ENCODE measurements at places on chromosomes 2 and 18. TPM values are rescaled to one million over a fixed set of nuclear protein-coding genes. Genes with fewer than 3 reads are reported as not detected.

DNA sequence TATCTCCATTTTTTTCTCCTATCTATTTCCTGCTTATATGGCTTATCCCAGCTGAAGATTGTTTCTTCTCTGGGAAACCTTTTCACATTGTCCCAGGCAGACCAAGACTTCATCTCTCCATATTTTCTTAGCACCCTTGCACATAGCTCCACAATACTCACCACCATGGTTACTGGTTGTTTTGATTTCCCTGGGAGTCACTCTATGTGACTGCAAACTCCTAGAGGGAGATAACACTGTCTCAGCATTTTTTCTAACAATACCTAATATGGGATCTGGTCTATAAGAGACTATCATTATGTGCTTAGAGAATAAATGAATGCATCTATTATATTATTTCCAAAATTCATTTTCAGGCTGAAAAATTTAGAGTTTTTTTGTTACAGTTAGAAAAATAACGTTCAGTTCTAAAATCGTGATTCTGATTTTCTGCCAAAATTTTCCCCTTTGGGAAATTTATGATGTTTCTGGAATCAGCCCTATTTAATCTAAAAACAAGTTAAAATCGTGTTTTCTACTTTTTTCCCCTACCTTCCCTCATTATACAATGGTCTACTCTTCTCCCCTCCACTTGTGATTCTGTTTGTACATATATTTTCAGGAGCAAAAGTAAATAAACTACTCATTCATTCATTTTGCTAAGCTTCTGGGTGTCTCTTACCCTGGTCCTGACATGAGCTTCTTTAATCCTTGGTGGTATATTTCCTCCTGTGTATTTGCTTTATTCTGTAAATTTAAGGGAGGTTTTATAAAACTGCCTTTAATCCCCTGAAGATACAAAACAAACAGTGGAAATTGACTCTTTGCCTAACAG lies 95.4 kb downstream of the HNMT start:
- H3K27ac ChIP-seq: no peak overlapping the region
- H3K27me3 ChIP-seq: no peaks in the 10 kb centered on the region
- no peaks in the 10 kb centered on the region for H3K4me1 ChIP-seq
- no peak overlapping the region for H3K4me3 ChIP-seq
- DNase-seq: no peak
- no peaks in the 10 kb centered on the region for H3K36me3 ChIP-seq

GRCh38 chr2:33496150-33496549 lies 19.7 kb downstream of the RASGRP3 start:
- peaks cover 15% of the 10 kb centered on the region for H3K4me1 ChIP-seq
- no peak overlapping the region for H3K4me3 ChIP-seq
- no peaks in the 10 kb centered on the region for H3K36me3 ChIP-seq

- H3K36me3 ChIP-seq: no peaks in the 10 kb centered on the region
- no peak overlapping the region for H3K4me3 ChIP-seq
- peaks cover 24% of the 10 kb centered on the region for H3K4me1 ChIP-seq
Measured at GRCh38 chr2:96875498-96876268, 5.8 kb upstream of the SEMA4C start.

- H3K36me3 ChIP-seq: no peaks in the 10 kb centered on the region
- H3K27me3 ChIP-seq: no peaks in the 10 kb centered on the region
- no peak overlapping the region for H3K4me3 ChIP-seq
- H3K27ac ChIP-seq: no peak overlapping the region
- no peak for DNase-seq
Measured at GRCh38 chr2:31765078-31765945, 184.6 kb upstream of the SRD5A2 start.

- no peaks in the 10 kb centered on the region for H3K4me1 ChIP-seq
- H3K36me3 ChIP-seq: no peaks in the 10 kb centered on the region
- H3K27me3 ChIP-seq: no peaks in the 10 kb centered on the region
- no peak for DNase-seq
Measured at GRCh38 chr2:119112230-119112629, 46.3 kb downstream of the C1QL2 start.

- no peak for DNase-seq
- H3K36me3 ChIP-seq: no peaks in the 10 kb centered on the region
- no peak overlapping the region for H3K4me3 ChIP-seq
- H3K27ac ChIP-seq: no peak overlapping the region
- no peaks in the 10 kb centered on the region for H3K27me3 ChIP-seq
- H3K4me1 ChIP-seq: no peaks in the 10 kb centered on the region
Measured at GRCh38 chr18:8455661-8456614, 153.3 kb upstream of the RAB12 start.

DNA sequence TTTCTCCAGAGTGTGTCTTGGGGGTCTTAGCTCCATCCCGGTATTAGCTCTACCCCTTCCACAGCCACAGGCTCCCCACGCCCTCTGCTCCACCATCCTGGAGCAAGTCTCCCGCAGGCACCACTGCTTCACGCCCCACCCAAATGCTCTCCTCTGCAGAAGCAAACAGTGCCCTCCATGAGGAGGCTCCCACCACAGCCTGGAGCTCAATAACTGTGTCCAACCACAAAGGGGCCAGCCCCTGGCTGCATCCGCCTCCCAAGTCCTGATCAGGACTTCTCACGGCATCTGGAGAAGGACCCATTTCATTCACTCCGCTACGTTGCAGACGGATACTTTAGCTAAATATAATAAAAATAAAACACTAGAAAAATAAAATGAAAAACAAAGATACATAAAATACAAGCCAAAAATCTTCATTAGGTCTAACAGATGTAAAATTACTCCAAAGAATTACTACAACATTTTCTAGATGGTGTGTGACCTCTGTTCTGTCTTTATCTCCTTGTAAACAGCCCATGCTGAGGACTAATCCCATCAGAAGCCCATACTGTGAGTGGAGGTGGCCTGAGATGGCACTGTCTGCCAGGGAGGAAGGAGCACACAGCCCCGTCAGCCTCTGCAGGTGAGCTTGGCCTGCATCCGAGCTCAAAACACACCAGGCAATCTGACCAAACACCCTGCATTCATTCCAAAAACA lies 210.8 kb upstream of the RAB6C start:
- no peak overlapping the region for H3K4me3 ChIP-seq
- no peak for DNase-seq
- no peaks in the 10 kb centered on the region for H3K36me3 ChIP-seq
- H3K27me3 ChIP-seq: no peaks in the 10 kb centered on the region
- no peaks in the 10 kb centered on the region for H3K4me1 ChIP-seq

SGPP2 gene
- 2.2 TPM for polyA plus RNA-seq

CCDC74B gene
- 0.59 TPM for polyA plus RNA-seq

CNDP1 gene
- not detected for polyA plus RNA-seq

RUFY4 gene
- polyA plus RNA-seq: not detected

C18orf32 gene
- 99.9 TPM for polyA plus RNA-seq
